HFFc6 (cell line): ENCODE measurements at places on chromosomes 12 and 14.

DNA sequence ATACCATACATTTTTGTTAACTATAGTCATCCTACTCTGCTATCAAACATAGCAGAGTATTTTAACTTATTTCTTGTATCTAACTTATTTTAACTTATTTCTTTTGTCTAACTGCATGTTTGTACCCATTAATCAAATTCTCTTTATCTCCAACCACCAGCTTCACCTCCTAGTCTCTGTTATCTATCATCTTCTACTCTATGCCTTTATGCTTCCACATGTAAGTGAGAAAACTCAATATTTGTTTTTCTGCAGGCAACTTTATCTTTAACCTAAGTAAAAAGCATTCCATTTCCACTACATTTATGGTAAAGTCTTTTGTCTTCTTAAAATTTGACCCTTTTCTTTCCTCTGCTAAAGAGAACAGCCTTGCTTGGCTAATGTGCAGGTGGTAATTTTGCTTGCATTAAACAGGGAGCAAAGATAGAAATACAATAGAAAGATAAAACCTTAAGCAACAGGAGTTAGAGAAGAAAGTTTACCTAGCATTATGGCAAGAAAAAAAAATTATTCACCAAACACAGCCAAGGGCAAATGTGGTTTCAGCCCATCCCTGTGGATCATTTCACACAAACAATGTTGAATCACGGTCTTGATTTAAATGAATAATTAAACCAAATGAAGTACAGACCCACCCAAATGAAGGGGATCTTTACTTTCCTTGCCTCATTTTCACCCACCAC lies 110.9 kb upstream of the TSPAN8 start:
- no peak for DNase-seq

DNA sequence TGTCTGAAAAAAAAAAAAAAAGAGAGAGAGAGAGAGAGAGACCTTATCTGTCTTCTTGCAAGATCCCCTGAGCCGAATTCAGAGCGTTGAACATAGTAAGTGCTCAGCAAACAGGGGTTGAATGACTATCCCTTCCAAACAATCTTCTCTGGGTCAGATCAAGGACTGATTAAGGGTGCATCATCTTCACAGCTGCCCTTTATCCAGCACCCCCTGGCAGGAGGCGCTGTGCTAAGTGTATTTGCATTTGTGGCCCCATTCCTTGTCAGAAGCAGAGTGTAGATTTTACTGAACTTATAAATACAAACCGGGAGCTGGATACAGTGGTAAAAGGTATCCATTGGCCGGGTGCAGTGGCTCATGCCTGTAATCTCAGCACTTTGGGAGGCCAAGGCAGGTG lies 8.8 kb upstream of the TRPV4 start:
- no peak for DNase-seq

- no peak for DNase-seq
Observed at GRCh38 chr14:103496776-103497175, 25.9 kb downstream of the CKB start.

- DNase-seq, result no peak
Observed at GRCh38 chr14:22715890-22716289, 50.6 kb upstream of the OXA1L start.

DNA sequence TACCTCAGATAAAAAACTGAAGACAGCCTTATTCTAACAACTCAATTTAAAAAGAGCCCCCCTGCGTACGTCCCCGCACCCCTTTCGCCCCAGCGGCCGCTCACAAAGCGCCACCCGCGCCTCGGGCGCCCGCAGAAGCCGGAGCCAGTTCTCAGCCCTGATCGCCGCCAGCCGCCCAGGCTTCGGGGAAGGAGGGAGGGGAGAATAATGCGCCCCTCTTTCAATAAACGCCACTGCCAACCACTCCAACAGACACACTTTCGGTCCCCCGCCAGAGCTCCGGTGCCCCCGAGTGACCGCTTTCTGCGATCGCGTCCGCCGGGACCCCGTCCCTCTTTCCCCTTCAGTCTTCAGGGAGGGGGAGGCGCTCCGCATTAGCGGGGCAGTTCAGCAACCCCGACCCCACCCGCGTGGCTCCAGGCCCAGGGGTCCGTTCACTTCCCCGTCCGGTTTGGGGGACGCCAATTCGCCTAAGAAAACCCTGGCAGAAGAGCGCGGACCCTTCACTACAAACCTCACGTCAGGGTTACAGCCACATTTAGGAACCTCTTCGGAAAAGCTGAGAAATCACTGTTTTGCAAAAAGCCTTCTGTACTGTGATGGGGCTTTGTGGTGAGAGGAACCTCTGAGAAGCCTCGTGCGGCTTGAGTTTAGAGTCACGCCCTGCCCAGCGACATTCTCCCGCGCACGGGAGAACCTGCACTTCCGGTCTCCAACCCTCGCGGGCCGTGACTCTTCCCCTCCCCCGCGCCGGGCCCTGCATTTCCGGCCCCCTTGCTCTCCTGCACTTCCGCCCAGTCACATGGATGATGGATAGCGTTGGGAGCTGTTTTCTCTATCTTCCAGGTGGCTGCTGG lies 18.7 kb downstream of the FOXG1 start:
- no peak for DNase-seq

DNA sequence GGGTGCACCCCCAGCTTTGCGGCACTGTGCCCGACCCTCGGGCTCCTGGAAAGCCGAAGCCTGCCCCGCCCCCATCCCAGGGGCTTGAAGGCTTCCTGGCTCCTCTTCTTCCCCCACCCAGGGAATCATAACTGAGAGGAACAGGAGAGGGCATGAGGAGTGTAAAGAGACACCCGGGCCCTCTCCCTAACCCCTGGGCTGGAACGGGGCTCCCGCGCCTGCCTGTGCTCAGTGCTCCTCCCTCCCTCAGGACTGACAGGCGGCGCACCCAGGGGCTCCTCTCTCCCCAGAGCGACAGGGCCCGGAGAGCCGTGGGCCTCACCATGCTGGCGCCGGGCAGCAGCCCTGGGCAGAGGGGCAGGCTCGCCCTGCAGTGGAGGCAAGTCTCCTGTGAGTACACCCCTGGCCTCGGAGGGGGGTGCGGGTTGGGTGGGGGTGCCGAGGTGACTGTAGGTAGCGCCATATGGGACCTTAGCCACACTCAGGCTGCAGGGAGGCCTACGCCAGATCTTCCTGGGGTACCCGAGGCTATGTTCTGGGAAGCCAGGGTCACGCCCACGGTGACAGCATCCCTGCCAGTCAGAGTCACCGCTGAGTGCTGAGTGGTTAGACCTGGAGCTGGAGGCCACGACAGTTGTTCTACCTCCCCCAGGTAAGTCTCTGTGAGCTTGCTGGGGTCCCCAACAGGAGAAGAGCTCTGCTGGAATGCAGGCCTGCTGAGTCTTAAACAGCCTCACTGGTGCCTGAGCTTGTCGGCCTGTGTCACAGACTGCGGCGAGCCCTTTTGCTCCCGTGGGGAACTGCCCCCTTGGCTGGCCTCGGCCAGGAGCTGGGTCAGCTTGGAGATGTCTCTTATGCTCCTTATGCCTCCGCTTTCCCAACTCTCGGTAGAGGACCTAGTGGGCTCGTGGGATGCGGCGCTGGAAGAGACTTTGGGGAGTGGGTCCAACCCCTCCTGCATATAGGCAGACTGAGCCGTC lies 7.8 kb downstream of the LRTM2 start:
- DNase-seq, result no peak

GRCh38 chr12:89568484-89568883 lies 42.6 kb upstream of the POC1B start:
- DNase-seq, result no peak

DNA sequence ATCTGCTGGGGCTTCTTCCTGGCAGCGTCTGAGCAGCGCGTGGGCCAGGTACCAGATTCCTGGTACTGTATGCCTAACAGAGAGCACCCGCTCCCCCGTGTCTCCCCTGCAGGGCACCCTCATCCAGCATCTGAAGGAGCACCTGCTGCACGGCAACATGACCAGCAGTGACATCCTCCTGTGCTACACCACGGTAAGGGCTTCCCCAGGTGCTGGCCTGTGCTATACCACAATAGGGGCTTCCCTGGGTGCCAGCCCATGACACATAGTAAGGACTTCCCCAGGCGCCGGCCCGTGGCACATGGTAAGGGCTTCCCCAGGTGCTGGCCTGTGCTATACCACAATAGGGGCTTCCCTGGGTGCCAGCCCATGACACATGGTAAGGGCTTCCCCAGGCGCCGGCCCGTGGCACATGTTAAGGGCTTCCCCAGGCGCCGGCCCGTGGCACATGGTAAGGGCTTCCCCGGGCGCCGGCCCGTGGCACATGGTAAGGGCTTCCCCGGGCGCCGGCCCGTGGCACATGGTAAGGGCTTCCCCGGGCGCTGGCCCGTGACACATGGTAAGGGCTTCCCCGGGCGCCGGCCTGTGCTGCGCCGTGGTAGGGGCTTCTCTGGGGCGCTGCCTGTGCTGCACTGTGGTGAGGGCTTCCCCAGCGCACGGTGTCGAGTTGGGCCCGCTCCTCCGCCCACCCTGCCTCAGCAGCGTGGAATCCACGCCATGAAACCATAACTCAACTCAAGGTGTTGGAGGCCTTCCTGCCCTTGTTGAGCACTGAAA lies 49.3 kb downstream of the AACS start:
- no peak for DNase-seq

GRCh38 chr12:57124261-57124877 lies 3.9 kb upstream of the LRP1 start:
- peak; percentile 64 for DNase-seq

DNA sequence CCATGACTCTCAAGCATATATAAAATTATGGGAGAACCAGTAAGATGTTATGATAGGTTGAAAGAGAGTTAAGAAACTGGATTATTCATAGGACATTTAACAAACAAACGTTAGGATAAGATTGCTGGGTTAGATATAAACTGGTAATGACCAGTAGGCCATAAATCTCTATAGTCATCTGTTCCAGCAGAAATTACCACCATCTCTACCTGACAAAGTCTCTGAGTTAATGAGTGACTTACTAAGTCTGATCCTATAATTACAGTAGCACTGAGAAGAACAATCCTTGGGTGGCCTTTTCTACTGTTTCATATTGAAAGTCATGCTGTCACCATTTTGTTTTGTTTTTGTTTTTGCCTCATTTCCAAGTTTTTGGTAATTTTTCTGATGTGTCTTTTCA lies 136.9 kb upstream of the CNOT2 start:
- no peak for DNase-seq

- no peak for DNase-seq
Observed at GRCh38 chr12:48991247-48992050, 7.7 kb downstream of the DDN start.

DNA sequence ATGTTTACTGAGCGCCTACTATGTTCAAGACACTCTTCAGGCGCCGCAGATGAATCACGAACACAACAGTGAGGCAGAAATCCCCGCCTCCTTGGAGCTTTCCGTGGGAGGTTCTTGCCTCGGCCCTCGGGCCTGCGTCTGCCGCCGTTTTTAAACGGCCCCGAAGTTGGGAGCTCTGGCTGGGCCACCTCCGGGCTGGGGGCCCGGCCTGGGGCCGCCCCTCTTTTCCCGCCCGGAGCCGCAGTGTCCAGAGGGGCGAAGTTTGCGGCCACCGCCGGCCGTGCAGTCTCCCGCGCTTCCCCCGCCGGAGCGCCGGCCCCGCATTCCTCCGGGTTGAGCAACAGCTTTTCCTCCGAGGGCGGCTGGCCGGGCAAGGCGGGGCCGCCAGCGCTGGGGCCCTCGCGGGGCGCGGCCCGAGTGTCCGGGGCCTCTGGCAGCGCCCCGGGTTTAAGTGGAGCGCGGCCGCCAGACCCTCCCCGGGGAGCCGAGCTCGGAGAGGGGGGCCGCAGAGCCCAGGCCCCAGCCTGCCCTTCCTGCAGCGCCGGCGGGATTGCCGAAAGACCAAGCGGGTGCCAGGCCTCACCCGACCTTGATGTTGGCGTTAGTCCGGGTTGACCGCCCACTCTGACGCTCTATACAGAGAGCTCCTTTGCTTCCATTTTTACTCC lies 18.7 kb upstream of the CTDSP2 start:
- peak; percentile 59 for DNase-seq
